Kidney epithelial cell (primary cell): ENCODE measurements at places on chromosomes 5 and 9.

GRCh38 chr5:77777281-77777892 lies 1.2 kb upstream of the TBCA start:
- DNase-seq: no peak

DNA sequence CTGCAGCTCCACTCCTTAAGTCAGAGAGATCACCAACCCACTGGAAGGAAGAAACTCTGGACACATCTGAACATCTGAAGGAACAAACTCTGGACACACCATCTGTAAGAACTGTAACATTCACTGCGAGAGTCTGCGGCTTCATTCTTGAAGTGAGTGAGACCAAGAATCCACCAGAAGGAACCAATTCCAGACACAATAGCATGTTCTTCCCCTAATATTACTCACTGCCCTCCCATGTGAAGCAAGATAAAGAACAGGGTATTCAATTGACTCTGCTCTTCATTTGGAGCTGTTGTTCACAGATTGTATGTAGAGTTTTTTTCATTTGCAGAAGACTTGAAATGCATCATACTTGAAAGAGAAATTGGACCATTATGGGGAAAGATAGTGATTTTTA lies 10.8 kb downstream of the SAXO1 start:
- no peak for DNase-seq

- no peak for DNase-seq
Observed at GRCh38 chr9:4922730-4923129, 62.3 kb upstream of the JAK2 start.

DNA sequence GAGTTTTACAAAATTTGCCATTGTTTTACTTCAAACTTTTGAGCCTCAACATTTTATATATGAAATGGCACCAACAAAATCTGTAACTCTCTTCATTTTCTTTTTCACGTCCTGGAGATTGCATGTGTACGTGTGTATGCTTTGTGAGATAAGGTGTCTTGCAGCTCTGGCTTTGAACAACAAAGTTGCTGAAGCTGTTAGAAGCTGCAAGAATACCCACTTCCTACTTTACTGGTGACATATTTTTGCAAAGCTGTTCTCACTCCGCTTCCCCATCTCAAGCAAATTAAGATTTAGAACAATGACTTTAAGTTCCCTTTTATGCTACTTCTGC lies 41.8 kb downstream of the FYB1 start:
- no peak for DNase-seq
